ENCODE measurements at places on chromosomes 11 and 22. TPM values are rescaled to one million over a fixed set of nuclear protein-coding genes. Genes with fewer than 3 reads are reported as not detected.

Gene GRM5
- not detected for total RNA-seq

DNA sequence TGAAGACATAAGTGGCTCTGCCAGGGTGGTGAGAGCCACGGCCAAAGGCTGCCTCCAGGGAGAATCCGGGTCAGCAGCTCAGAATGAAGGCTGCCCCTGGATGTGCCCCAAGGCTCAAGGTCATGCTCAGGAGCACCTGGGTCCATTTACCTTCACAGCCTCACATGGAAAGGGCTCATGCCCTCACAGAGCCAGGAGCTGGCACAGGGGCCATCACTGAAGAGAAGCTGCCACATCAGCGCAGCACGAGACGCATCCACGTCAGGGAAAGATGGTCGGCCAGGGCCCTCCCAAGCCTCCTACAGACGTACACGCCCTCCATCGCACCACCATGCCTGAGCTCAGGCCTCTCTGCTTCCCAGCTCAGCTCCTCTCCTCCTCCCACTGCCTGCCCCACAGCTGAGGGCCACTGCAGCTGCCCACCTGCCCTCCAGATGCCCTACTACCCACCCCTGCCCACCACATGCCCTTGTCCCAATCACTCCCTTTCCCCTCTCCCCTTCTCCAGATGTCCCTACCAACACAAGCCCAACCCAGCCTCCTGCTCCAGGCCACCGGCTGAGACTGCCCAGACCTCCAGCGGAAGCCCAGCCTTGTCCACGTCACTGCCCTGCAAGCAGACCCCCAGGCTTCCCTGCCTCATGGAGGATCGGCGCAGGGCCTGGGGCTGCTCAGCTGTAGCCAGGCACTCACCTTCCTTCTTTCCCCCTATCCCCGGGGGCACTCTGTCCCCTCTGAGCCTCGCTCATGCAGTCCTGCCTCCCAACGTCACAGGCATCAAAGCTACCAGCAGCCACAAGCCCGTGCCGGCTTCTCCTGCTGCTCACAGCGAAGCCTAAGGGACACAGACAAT, 144.1 kb downstream of the SHANK2 start:
- H3K4me1 ChIP-seq, result no peaks in the 10 kb centered on the region
- H3K36me3 ChIP-seq, result no peaks in the 10 kb centered on the region
- H3K27ac ChIP-seq, result no peak overlapping the region
- H3K4me3 ChIP-seq, result no peak overlapping the region
- H3K27me3 ChIP-seq, result no peaks in the 10 kb centered on the region

Gene VSIG10L2
- not detected for total RNA-seq

DNA sequence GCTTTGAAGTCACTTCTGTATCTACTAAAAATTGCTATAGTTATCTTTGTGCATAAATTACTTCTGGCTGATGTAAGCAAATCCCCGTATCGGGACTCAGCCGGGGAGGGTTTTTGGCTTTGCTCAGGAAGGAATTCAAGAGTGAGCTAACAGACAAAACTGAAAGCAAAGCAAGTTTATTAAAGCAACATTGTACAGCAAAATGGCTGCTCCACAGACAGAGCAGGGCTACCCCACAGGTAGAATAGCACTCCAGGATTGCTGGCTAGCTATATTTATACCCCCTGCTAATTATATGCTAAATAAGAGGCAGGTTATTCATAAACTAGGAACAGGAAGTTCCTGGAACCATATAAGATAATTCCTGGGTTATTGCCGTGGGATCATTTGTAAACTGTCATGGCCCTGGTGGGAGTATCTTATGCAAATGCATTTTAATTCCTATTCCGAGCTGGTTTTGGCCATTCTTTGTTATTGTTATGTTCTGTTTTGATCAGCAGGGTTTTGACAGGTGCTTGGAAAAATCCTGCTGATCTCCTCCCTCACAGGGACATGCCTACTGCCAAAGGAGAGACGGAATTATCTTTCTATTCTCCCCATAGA, 15.2 kb downstream of the MIF start:
- no peak overlapping the region for H3K27ac ChIP-seq
- peaks cover 22% of the 10 kb centered on the region for H3K4me1 ChIP-seq
- no peak overlapping the region for H3K4me3 ChIP-seq
- no peak for DNase-seq

- no peaks in the 10 kb centered on the region for H3K27me3 ChIP-seq
- H3K36me3 ChIP-seq, result peaks cover 6% of the 10 kb centered on the region
- H3K27ac ChIP-seq, result no peak overlapping the region
Measured at GRCh38 chr11:120467627-120468026, 43.9 kb upstream of the GRIK4 start.

Gene CDCA5
- 174 TPM for total RNA-seq

GRCh38 chr11:84924154-84924692, 702.9 kb downstream of the DLG2 start:
- H3K4me3 ChIP-seq, result no peak overlapping the region
- no peaks in the 10 kb centered on the region for H3K4me1 ChIP-seq
- DNase-seq, result no peak
- no peak overlapping the region for H3K27ac ChIP-seq
- H3K27me3 ChIP-seq, result no peaks in the 10 kb centered on the region
- H3K36me3 ChIP-seq, result no peaks in the 10 kb centered on the region

Gene ANO5
- not detected for total RNA-seq

Gene CCDC87
- 0.10 TPM for total RNA-seq

- H3K4me1 ChIP-seq, result peaks cover 91% of the 10 kb centered on the region
- H3K4me3 ChIP-seq, result peak overlapping the region; percentile 86
Measured at GRCh38 chr11:47509077-47509536, 43.8 kb downstream of the CELF1 start.

Gene LYVE1
- total RNA-seq, result not detected

DNA sequence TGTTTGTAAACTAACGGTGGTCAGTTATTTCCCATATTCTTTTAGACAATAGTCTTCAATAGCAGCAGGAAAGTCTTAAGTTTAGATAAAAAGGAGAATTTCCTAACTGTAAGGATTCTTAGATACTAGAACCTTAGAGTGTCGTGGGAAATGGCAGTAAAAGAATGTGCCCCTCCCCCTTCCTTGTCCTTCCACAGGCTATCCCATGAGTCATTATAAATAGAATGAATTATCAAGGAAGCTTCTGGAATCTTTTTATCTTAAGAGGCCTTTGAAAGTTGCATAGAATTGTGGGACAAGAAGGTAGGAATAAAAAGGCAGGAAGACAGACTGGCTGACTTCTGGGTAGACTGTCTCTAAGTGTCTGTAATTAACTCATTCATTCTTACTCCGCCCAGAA, 165.2 kb upstream of the TBCEL start:
- H3K36me3 ChIP-seq, result no peaks in the 10 kb centered on the region
- no peak overlapping the region for H3K4me3 ChIP-seq
- no peak for DNase-seq
- no peaks in the 10 kb centered on the region for H3K27me3 ChIP-seq
- no peak overlapping the region for H3K27ac ChIP-seq

Gene FGF19
- total RNA-seq, result 0.10 TPM

GRCh38 chr11:7967097-7967496, 1.9 kb upstream of the NLRP10 start:
- H3K27me3 ChIP-seq, result peaks cover 31% of the 10 kb centered on the region
- H3K27ac ChIP-seq, result no peak overlapping the region
- no peaks in the 10 kb centered on the region for H3K36me3 ChIP-seq
- no peak overlapping the region for H3K4me3 ChIP-seq
- no peak for DNase-seq
- no peaks in the 10 kb centered on the region for H3K4me1 ChIP-seq
